ENCODE measurements at places on chromosomes 3 and 15.

- no peak for DNase-seq
These were observed 80.8 kb upstream of the DPH6 start for GRCh38 chr15:35626571-35627318.

DNA sequence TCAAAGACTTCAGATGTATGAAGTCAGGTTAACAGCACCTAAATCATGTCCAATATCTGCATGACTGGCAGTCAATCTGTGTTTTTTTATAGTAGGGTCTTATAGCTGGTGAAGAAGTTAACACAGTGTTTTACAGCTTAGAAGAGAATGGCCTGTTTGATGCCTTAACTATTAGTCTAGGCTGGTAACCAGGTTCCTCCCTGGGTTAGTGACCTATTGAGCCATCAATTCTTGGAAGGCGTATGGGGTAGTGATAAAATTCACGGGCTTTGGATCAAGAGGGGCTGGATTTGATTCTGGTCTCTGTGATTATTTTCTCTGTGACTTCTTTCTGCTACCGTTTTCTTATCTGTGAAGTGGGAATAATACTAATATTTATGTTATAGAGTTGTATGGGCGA lies 16.0 kb upstream of the TNFSF10 start:
- no peak for DNase-seq

DNA sequence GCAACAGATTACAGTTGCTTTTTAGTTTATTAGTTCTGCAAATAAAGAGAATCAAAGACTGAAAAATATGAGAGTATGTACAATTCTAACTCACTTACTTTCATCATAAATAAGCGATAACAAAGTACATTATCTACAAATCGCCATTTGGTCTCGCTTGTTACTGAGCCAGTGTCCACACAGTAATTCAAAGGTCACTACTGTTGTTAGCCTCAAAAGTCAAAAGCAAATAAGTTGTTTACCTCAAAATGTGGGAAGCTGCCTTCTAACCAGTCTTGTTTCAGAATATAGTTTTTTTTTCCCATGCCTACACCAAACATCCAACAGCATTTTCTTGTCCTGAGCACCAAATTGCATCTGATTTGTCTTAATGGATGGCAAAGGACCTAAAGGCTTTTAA lies 127.4 kb upstream of the FAM3D start:
- no peak for DNase-seq

GRCh38 chr3:186888569-186888968 lies 41.8 kb upstream of the ST6GAL1 start:
- no peak for DNase-seq

- DNase-seq = no peak
These were observed 767 bp downstream of the WDR48 start for GRCh38 chr3:39052583-39052982.

GRCh38 chr3:170356596-170357175 lies 829 bp upstream of the SKIL start:
- peak; percentile 32 for DNase-seq

GRCh38 chr3:151201051-151201730 lies 1.8 kb downstream of the GPR171 start:
- no peak for DNase-seq

All from activated CD4-positive, alpha-beta T cell treated with anti-CD3 and anti-CD28 coated beads for 24 hours (primary cell).